WERI-Rb-1 (cell line): ENCODE measurements at places on chromosomes 4 and X.

DNA sequence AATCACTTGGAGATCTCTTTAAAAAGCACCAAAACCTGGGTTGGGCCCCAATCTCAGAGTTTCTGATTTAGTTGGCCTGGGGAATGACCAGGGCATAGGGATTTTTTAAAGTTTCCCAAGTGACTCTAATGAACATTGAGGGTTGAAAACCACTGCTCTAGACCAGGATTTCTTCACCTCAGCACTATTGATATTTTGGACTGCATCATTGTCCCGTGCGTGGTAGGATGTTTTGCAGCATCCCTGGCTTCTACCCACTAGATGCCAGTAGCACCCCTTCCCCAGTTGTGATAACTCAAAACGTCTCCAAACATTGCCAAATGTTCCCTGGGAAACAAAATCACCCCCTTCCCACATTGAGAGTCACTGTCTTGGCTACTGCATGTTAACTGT lies 61.8 kb downstream of the ATXN3L start:
- DNase-seq, result no peak

GRCh38 chrX:46400530-46401443 lies 144.4 kb downstream of the ZNF674 start:
- DNase-seq, result no peak

DNA sequence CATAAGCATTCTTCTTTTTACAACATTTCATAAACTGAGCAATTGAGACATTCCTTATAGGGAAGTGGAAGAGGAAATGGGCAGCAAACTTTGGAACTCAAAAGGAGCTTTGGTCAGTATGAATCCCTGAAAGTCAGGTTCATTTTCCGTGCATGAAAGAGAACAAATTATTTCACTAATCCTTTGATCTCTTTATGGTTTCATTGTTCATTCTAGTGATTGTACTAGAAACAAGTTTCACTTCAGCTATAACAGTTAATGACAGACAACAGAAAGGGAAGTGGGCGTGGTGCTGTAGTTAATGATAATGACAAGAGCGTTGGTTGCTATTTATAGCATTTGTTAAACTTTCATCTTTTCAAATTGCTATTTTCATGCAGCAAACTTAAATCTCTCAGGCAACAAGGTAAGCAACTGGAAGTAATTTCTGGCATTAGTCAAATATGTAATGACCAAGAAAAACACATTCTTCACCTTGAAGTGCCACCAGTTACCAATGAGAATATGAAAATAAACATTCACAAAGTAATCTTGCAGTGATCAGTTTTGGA lies 98.4 kb downstream of the AREG start:
- no peak for DNase-seq

- DNase-seq, result no peak
Observed at GRCh38 chrX:83658731-83659130, 150.6 kb downstream of the POU3F4 start.

DNA sequence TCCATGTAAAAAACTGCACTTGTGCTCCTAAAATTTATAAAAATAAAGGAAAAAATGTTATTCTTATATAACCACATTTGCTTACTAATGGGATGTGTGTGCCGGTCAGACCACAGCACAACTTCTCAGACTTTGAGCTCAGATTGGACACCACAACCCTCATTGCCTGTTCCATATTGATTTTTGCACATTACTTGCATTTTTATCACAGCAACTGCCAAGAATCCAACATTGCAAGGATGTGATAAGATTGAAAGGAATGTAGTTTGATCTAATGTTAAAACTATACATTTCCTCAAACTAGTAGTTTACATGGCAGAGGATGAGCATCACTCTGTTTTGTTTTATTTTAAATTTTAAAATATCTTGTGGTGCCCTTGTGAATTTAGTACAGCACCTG lies 227.8 kb downstream of the KDR start:
- no peak for DNase-seq

DNA sequence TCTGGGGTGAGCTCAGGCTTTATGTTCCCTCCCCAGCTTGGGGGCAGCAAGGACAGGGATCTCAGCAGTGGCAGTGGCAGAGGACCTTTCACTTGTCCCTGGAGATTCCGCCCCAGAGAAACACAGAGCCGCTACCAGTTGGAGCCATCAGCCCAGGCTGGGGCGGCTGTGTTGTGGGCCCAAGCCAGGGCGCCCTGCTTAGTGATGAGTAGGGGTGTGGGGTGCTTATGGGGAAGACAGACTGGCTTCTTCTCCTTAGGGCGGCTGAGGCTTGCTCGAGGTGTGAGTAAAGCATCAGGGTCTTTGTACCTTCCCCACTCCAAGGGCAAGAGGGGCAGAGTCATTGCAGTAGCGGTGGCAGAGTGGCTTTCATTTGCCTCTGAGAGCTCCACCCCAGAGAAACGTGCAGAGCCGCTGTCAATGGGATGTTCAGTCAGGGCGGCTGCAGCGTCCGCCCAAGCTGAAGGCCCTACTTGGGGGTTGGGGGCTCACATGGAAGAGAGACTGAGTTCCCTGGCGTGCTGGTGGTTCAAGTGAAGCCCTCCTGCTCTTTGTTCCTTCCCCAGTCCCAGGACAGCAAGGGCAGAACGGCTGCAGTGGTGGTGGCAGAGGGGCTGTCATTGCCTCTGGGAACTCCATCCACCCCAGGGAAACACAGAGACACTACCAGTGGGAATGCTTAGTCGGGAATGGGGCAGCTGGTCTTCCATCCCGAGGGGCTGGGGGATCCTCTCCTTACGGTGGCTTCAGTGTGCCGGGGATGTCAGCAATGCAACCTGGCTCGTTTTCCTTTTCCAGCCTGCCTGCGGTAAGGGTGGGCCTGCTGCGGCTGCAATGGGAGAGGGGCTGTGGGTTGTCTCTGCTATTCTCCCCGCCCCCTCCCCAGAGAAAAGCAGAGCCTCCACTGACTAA lies 2142.5 kb upstream of the TENM3 start:
- no peak for DNase-seq
